ENCODE measurements at places on chromosomes 5 and 9.

DNA sequence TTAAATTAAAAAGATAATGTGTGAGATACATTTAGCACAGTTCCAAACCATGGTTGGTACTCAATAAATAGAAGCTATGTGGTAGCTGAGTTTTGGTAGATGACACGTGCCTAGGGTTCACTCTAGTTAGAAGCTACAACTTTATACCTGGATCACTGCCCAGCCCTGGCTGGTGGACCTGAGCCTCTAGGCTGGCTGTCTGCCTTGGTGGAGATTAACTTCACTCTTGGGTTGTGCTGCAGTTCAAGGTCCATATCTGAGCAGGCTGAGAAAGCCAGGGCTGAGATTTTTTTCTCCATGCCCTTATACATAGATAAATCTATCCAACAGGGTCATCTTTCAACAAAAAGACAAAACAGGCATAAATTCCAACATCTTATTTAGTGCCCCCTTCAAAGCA is 44.6 kb upstream of the SPDL1 start:
- no peak for DNase-seq

DNA sequence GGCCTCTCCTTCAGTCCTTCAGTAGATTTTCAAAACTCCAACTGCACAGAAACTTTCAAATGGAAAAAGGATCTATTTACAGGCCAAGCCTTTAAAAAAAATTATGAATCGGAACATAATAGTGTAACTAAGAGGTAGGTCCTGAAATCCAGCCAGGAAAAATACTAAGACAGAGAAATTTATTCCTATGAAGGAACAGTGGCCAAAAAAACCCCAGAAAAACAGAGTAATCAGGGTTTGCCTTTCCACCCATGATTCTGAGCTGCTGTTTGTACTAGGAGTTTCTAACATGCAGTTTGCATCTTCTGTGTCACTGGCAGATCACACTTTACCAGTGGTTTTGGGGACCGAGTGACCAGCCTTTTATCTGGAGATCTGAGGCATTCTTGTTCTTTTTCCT is 93.1 kb upstream of the TMED7 start:
- no peak for DNase-seq

DNA sequence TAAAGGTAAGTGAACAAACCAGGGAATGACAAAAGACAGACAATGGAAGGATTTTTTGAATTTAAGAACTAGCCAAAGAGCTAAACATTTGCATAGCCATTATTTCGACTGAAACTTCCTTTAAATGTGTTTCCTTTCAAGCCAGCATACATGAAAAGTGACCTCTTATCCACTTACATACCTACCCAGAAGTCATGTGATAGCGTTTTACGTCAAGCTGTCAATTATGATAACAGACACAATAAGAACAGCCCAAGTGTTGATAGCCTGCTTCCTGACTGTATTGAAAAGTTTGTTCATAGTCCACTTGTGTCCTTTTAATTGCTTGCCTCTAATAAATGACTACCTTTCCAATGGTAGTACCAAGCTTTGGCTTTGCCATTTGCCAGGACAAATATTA is 206.0 kb downstream of the NFIB start:
- no peak for DNase-seq

DNA sequence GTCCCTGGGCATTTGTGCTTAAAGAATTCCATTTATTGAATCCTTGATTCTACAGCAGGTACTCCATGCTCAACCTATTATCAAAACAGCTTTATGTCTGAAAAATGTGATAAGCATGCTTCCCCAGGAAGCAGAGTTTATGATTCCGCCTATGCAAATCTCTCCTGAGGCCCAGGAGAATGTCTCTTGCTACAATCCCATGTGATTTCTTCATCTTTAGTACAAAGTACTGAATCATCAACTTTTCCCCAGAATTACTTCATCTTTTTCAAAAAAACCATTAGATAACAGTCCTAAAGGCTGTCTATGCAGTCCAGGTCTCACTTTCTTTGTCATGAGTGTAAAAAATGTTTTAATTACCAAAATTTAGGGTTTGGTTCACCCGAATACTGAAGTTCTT is 130.2 kb upstream of the ADAMTSL1 start:
- no peak for DNase-seq

GRCh38 chr9:6230037-6230780 is 14.6 kb downstream of the IL33 start:
- no peak for DNase-seq

- no peak for DNase-seq
These were observed 527.8 kb downstream of the AGTPBP1 start for GRCh38 chr9:85213650-85214607.

- DNase-seq = no peak
These were observed 173.7 kb downstream of the SLC28A3 start for GRCh38 chr9:84166891-84167290.

GRCh38 chr9:107989544-107989943 is 500.0 kb upstream of the KLF4 start:
- no peak for DNase-seq

GRCh38 chr5:116382032-116382873 is 192.4 kb downstream of the SEMA6A start:
- no peak for DNase-seq

All from right forelimb (tissue), 1 donor.